Muscle of arm (tissue), 14 donors: ENCODE measurements at places on chromosomes 2 and 18. TPM values are rescaled to one million over a fixed set of nuclear protein-coding genes. Genes with fewer than 3 reads are reported as not detected.

DNA sequence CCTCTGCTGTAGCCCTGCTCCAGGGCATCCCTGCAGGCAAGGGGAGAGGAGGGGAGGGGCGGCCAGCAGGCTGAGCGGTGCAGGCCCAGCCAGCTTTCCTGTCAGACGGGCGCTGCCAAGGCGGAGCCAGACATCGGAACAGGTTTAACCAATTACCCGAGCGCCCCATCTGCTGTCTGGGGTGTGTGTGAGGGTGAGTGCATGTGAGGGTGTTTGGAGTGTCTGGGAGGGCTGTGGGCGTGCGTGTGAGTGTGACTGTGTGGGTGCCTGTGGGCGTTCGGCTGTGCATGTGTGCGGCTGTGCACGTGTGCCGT, 20.0 kb downstream of the EMX1 start:
- DNase-seq = no peak

GRCh38 chr2:26630669-26631360, 10.4 kb downstream of the CIB4 start:
- DNase-seq = no peak

- DNase-seq = peak; percentile 64
These were observed 111.0 kb downstream of the CERS6 start for GRCh38 chr2:168566974-168567665.

- no peak for DNase-seq
These were observed 21.8 kb downstream of the TYW5 start for GRCh38 chr2:199933466-199933865.

DNA sequence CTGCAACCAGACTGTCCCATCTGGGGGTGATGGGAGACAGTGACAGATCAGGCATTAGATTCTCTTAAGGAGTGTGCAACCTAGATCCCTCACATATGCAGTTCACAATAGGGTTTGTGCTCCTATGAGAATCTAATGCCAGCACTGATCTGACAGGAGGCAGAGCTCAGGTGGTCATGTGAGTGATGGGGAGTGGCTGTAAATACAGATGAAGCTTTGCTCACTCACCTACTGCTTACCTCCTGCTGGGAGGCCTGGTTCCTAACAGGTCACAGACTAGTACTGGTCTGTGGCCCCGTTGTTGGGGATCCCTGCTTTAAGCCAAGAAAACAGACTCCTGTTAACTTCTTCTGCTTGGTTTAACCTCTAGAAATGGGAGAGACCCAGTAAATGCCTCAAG, 3.2 kb downstream of the CYP27A1 start:
- DNase-seq = no peak

DNA sequence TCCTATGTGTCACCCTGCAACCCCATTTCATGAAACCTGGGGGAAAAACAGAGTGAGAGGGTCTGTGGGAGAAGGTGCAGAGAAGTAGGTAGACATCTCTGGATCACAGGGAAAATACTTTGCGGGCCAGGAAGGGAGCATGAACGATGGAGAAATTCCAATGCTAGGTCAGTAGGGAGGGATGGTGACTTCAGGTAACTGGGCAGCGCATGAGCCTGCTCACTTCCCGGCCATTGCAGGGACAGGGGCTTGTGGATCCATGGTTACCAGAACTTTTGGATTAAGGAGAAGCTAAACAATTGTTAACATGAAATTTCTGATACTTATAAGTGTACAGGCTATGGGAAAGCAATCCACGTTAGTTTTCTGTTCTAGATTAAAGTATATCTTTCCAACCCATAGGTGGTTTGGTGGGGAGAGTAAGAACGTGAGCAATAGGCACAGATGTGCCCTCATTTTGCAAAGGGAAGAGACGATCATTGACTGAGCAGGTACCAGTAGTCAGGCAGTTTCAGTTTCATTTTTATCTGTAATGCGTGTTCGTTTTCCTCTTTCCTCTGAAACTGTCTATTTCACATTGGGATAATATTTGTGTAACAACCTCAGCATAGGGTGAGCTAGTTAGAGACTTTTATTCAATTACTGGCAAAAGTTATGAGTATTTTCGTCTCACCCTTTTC, 65.0 kb downstream of the NYAP2 start:
- no peak for DNase-seq

GRCh38 chr2:59680863-59681262, 872.6 kb downstream of the BCL11A start:
- DNase-seq = no peak

GRCh38 chr2:159506764-159507440, 109.4 kb downstream of the BAZ2B start:
- no peak for DNase-seq

- DNase-seq = no peak
These were observed 25.7 kb downstream of the PSMA8 start for GRCh38 chr18:26159353-26159752.

DNA sequence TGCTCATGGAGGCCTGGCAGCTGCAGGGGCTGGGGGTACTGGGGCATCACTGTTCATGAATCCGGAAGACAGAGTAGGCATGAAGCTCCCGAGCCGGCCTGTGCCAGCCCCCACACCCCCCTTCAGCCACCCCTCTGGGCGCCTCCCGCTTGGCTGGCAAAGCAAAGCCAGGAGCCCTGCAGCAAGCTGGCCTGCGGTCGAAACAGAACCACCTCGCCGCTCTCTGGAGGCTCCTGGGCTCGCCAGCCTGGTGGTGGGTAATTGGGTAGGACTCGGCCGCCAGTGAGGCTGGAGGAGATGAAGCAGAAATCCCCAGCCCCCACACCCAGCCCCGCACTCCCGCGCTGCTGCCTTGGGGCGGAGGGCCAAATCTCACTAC, 70.9 kb upstream of the GPC1 start:
- no peak for DNase-seq

GRCh38 chr2:72084584-72084976, 63.1 kb downstream of the CYP26B1 start:
- no peak for DNase-seq

- no peak for DNase-seq
These were observed 2.9 kb upstream of the B4GALT6 start for GRCh38 chr18:31686986-31687928.

DNA sequence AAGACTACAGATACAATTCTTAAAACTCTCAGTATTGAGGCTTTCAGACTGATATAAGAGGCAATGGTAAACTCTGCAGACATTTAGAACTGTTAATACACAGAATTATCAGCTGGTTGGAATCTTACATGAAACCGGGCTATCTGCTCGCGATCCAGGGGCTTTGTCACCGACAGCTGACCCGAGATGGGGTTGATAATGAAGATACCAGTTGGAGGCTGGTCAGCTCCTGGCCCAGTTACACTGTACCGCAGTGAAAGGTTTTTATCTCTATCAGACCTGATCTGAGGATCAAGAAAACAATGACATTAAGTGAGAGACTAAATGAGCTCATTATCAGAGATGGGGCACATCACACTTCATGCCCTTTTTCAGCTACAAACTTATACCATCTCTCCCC, 167.3 kb downstream of the CDH2 start:
- no peak for DNase-seq

DNA sequence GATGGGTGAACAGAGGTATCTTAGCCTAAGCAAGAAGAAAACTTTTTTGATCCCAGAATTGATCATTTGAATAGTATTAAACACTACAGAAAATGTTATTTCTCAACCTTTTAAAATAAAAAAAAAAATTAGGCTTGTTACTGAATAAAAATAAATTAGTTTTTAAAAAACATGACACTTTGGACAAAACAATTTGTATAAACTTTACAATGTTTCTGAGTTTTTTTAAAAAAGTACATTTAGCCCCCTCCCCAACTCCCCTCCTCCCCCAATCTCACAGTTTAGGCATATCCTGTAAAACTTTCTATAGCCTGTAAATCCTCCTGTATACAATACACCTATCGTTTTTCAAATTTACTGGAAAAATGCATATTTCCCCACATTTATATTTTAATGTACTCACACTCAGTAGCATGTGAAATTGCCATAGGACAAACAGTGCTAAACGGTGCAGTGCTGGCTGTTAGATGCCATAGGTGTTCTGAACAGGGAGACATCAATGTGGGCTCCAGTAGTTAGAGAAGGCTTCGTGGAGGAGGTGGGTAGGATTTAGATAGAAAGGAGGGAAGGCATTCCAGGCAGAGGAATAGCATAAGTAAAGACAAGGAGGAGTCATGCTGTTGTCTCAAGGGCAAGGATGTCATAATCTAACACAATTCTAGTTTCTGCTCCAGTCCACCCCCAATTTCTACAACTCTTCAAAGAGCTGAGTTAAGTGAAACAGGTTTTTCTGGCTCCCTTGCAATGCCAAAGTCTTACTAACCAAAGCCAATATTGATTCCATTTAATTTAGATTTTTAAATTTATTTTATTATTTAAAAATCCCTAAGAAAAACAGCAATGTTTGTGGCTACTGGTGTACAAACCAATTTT, 50.9 kb downstream of the SP3 start:
- DNase-seq = no peak

DNA sequence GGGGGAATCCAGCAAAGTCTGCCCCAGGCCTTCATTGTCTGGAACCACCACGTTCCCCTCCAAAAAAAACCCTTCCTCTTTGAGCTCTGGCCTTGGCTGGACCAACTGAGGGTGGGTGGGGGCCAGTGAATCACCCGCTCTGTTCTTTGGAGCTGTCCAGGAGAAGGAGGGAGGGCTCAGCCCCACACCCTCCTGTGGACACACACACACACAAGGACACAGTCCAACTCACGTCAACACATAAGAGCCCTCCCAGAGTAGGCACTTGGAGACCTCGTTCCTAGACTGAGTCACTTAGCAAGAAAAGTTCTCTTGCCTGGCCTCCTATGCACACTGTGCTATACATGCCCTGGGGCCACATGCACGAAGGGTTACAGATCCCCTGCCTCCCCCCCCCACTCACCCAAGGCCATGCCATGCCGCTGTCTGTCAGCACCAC, 1.2 kb upstream of the TNS1 start:
- peak; percentile 83 for DNase-seq

GRCh38 chr2:55951533-55951932, 28.0 kb upstream of the EFEMP1 start:
- DNase-seq = no peak

DNA sequence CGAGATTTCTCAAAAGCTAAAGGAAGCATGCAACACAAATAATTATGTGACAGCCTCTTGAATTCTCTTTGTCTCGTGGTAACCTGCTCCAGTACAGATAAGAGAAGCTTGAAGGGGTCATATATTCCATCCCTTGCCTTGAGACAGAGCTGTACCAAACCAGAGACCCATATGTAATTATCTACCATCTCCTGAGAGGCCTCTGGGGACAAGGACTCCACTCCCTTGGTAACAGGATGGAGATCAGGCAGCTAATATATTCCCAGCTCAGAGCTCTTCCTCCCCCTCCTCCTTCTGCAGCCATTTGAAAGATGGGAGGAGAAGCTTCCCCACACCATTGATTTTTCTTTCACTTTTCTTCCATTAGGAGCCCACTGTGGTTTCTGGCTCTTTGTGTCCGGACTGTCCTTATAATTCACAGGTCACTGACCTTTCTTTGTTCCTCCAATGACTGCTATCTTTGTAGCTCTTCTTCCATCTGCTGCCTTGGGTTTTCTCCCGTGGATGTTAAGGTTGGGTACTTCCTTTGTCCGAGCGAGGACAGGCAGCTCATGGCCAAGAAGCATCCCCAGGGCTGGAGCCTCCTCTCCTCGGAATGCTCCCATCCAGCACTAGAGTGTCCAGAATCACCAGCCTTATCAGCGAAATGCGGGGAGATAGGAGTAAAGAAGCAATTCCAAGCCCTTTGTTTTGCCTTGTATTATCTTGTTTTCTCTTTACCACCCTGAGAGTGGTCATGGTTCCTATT, 72.6 kb upstream of the STPG4 start:
- no peak for DNase-seq

DNA sequence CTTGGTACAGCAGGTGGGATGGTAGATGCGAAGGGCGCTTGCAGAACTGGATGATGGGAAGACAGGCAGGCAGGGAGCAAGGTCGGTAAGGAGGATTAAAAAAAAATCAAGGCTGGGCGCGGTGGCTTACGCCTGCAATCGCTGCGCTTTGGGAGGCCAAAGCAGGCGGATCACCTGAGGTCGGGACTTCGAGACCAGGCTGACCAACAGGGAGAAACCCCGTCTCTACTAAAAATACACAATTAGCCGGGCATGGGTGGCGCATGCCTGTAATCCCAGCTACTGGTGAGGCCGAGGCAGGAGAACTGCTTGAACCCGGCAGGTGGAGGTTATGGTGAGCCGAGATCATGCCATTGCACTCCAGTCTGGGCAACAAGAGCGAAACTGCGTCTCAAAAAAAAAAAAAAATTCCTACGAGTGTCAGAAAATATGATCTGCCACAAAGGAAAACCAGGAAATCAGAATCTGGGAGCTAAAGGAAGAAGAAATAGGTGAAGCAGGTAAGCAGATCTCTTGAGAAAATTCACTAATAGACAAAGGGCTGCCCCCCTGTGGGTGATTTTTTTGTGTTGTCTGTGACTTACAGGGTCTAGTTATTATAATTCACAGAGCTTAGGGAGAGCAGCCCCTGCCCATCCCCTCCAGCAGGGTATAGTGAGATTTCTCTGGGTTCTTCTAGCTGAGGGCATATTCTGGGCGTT, 46.2 kb downstream of the C2orf42 start:
- DNase-seq = no peak

DNA sequence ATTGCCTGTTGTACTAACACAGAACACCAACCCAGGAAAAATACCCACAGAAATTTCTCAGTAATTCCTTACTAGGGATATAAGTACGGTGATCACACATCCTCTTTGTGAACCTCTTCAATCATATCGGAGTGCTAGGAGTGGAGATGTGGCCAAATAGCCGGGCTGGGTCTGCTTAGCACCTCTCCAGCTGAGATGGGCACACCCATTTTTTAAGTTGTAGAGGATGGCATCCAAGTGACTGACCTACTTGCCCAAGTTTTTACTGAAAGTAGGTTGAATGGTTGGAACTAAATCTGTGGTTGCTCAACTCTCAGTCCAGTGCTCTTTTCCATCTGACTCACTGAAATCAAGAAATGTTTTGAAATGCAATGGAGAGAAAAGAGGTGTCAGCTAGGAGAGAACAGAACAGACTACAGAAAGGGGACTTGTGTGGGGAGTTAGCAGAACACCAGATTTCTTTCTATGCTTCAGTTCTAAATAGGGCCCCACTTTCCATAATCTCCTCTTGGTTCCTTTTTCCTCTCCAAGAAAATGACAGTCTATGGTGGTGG, 68.7 kb upstream of the FSHR start:
- no peak for DNase-seq

The C1QL2 gene
- polyA plus RNA-seq = not detected

The ANKRD23 gene
- 7.8 TPM for polyA plus RNA-seq

The CTNNA2 gene
- polyA plus RNA-seq = 3.7 TPM

The ZBTB7C gene
- polyA plus RNA-seq = 4.9 TPM

The DYSF gene
- 196 TPM for polyA plus RNA-seq

The LRRC30 gene
- 4.3 TPM for polyA plus RNA-seq

The MTCL1 gene
- polyA plus RNA-seq = 51.8 TPM
